SK-N-DZ (cell line): ENCODE measurements at places on chromosomes 4 and X.

- DNase-seq = no peak
These were observed 2.7 kb upstream of the LRCH2 start for GRCh38 chrX:115236560-115236959.

- DNase-seq = no peak
These were observed 329.4 kb downstream of the NAF1 start for GRCh38 chr4:162837241-162837640.

DNA sequence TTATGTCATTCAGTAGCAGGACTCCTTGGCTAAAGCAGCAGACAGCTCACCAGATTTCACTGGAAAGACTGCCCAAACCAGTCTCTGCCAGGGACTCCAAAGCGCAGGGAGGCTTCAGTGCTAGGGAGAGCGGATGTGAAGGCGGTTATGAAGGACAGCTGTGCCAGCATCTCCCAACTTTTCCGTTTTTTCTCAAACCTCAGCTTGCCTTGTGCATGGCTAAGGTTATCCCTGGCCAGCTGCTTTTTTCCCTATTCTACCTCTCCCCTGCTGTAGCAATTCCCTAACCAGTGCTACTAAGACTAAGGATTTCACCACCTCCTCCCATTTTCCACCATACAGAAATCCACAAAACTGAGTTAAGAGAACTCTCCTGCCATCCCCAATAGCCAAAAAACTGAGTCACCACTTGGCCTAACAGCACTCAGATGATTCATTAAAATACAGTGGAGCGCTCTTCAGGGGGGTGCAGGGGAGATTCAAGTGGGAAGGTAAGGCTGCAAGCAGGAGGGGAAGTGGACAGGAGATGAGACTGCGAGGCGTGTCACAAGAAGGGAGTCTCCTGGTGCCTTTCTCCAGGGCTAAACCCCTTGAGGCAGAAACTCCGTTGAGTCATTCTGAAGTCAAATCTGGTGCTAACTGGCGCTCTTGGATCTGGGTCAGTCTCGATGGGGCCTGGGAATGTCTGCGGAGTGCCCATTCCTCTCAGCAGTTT lies 90.7 kb downstream of the PALLD start:
- DNase-seq = no peak

DNA sequence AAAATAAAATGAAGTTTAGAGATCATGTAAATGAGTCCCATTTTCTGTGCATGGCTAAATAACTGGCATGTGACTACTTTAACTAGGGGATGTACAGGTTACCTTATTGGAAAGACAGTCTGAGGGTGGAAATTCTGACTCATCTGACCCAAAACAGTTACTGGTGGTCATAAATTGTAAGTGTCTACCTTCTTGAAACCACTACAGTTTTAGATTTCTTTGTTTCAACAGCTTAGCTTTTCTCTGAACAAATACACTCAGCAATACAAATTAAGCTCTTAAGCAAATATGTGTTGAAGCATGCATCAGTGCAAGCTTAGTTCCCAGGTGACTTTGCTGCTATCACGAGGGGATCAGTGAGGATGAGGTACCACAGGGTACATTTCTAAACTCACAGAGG lies 60.7 kb upstream of the PGM2 start:
- DNase-seq = no peak

- DNase-seq = no peak
These were observed 501.6 kb downstream of the PPARGC1A start for GRCh38 chr4:23388255-23388654.

GRCh38 chrX:51608126-51608525 lies 10.6 kb downstream of the CENPVL3 start:
- DNase-seq = no peak

DNA sequence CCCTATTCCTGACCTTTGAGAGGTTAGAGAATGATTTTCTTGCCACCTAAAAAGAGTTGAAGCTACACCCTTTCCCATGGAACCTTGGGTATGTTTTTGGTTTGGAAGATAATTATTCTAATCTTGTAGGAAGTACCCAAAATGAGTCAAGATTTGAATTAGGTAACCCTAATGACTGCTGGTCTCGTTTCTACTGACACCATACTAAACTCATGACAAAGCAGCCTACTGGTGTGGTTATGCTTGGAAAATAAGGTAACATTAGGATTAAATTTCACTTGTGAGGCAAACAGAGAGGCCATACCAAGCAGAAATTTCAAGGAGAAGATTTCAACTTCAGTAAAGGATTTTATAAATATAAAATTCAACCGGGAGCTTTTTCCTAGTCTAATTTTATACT lies 107.9 kb downstream of the FBXW7 start:
- DNase-seq = no peak

- no peak for DNase-seq
These were observed 1050.0 kb upstream of the INTU start for GRCh38 chr4:126582737-126583136.

- DNase-seq = peak; percentile 24
These were observed 35.3 kb downstream of the FRMD7 start for GRCh38 chrX:132092439-132093065.

- no peak for DNase-seq
These were observed 108.1 kb upstream of the TRPC5 start for GRCh38 chrX:112190646-112191045.

- DNase-seq = no peak
These were observed 134.0 kb downstream of the MID1 start for GRCh38 chrX:10486373-10486772.

DNA sequence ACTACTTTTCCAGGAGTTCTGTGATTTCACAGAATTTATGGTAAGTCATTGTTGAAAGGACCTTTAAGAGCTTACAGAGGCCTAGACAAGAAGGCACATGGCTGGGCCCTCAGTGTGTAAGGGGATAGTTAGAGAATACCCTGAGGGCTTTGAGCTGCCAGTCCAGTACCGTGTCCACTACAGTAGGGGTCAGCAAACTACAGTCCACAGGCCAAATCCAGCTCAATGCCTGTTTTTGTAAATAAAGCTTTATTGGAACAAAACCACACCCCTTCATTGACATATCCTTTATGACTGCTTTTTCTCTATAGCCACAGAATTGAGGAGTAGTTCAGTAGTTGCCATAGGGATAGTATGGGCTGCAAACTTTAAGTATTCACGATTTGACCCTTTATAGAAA lies 176.2 kb downstream of the MID1 start:
- DNase-seq = peak; percentile 38

- no peak for DNase-seq
These were observed 114.6 kb downstream of the PCDH18 start for GRCh38 chr4:137417676-137418075.

DNA sequence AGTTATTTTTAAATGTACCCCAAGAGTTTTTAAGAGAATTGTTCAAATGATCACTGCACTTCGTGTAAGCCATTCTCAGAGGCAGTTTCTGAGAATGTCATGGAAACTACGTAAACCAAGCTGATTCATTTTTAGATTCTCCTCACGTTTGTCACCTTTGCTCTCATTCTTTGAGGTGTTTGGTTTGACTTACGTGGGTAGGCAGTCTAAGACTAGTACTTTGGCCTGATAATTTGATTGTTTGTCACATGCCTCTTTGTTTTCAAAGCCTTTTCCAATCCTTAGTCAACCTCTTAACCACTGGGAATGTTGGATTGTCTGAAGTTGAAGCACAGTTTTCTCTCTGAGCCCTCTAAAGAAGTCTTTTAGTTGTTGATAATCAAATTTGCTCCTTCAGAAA lies 10.5 kb downstream of the SEPTIN11 start:
- DNase-seq = no peak

DNA sequence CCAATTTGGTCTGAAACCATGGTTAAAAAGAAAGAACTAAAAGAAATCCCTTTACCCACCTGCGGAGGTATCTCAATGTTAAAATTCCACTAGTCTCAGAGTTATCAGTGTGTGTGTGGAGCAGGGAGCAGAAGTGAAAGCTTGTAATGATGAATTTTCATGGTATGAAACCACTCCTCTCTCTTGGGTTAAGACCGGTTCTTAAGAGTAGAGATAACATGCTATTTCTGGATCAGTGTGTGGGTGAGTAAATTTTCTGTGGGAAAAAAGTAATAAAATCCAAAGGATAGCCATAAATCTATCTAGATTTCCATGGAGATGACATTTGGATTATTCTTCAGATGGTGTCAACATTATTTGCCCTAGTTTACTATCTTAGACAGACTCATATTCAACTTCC lies 3.2 kb downstream of the FGF13 start:
- DNase-seq = no peak

DNA sequence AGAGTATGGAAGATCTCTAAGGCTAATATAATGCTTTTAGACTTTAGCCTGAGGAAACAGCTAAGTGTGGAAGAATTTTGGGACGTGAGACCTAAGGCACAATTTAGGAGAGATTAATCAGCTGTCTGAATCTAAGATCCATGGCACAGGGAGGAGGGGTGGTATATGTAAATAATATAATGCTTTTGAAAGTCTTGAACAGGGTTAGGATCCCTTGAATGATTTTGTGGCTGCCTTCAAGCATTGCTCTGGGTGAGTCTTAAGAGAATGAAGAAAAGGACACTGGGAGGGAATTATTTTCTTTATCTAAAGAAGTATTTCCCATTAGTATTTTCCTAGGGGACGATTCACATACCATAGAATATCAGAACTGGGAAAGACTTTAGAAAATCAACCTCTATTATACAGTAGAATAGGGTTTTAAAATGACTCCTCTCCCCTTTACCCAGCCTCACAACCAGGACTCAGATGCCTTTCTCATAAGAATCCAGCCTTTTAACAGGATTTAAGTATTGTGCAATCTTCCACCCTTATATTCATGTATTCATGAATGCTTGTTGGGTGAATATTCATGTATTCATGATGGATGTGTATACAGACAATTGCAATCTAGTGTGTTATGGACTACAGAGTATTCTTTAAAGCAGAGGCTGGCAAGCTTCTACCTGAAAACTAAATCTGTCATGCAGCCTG lies 664.2 kb upstream of the CPEB2 start:
- no peak for DNase-seq

DNA sequence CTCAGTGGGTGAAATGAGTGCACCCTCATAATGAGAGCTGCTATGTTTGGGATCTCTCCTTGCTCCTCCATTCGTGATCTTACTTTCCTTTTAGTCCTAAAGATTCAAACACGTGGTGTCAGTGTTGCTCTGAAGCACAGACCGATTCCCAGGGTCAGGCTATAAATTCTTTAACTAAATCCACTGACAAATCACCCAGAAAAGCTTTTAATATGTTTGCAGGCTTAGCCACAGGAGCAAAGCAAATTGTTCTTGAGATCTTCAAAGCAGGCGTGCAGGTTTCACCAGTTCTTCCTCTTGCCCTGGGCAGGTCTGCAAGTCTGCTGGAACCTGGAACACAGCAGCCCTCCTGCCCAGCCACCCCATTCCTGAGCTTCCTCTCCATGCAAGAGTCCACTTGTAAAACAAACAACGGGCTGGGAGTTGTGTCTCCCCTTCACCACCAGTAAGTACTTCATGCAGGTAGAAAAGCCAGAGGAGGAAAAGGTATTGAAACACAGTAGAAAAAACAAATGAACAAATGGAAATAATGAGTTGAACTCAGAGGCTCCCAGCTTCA lies 70.1 kb upstream of the ENPP6 start:
- no peak for DNase-seq

- DNase-seq = peak; percentile 59
These were observed 237.5 kb downstream of the BCOR start for GRCh38 chrX:39859991-39860861.

- DNase-seq = peak; percentile 22
These were observed 5.6 kb upstream of the SPRY1 start for GRCh38 chr4:123390846-123391456.

DNA sequence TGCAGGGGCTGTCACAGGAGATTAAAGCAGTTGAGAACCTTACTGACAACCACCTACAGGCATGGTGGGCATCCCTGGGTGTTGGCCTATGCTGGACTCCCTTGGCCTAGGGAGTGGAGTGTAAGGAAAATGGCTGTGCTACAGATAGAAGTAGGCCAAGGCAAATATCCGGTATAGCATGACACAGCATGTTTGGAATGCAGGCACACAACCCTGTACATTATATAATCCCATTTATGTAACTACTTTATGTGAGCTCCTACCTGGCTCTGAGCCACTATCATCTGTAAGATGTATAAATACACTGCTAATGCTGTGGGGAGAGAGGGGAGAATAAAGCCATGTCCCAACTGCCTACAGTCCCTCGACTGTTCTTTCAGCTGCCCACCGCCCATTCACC lies 38.7 kb upstream of the KCTD8 start:
- DNase-seq = no peak

DNA sequence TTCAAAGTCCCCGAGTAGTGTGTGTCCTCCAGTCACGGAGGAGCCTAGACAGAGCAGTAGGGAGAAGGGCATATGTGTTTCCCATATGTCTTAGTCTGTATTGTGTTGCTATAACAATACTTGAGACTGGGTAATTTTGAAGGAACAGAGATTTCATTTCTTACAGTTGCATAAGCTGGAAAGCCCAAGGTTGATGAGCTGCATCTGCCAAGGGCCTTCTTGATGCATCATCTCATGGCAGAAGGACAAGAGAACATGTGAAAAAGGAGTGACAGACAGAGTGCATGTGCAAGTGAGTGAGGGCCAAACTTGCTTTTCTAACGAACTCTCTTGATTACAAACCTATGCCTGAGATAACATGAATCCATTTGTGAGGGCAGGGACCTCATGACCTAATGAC lies 243.4 kb downstream of the ARHGAP10 start:
- DNase-seq = no peak

- no peak for DNase-seq
These were observed 5.3 kb upstream of the STBD1 start for GRCh38 chr4:76301068-76301774.

DNA sequence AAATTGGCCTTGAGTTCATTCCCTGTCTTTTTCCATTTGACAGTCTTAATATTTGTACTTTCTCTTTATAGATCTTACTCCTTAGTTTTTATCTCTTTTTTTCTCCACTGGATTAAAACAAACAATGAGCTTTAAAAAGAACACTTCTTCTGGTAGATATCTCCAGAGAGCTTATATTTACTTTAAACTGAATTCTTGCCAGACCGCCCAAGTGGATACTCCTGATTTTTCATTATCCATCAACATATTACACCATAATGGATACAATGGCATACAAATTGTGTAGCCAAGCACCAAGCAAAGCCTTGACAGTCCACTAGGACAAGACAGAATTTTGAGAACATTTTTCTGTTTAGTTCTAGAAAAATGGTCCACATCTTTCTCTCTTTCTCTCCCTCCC lies 18.9 kb downstream of the TMSB4X start:
- no peak for DNase-seq

GRCh38 chrX:97310373-97310772 lies 426.7 kb downstream of the RPA4 start:
- DNase-seq = no peak

DNA sequence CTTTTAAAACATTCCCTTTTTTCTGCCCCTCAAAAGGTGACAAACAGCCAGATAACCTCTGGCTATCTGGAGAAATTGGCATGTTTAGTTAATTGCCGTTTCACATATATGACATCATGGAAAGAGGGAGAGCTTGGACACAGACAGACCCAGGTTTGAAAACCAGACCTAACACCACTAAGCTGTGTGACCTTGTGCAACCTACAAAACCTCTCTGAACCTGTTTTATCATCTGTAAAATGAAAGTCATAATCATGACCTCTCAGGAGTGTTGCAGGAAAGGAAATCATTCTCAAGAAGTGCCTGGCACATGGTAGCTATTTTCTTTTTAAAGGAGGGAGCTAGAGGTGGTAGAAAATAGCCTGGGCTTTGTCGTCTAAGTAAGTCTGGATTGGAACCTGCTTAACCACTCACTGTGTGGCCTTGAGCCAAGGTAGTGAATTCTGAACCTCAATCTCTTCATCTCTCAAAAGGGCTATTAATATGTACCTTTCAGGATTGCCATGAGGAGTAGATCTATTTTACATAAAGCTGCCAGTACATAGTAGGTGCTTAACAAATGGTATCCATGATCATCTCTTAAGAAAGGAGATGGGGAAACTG lies 363.5 kb downstream of the BCOR start:
- DNase-seq = no peak

GRCh38 chr4:73668782-73669201 lies 48.6 kb upstream of the RASSF6 start:
- no peak for DNase-seq
